Right lung (tissue), 10 donors: ENCODE measurements at places on chromosomes 1 and 21.
A peak's percentile ranks its signal among the peaks of the same experiment; 100 is the strongest.

DNA sequence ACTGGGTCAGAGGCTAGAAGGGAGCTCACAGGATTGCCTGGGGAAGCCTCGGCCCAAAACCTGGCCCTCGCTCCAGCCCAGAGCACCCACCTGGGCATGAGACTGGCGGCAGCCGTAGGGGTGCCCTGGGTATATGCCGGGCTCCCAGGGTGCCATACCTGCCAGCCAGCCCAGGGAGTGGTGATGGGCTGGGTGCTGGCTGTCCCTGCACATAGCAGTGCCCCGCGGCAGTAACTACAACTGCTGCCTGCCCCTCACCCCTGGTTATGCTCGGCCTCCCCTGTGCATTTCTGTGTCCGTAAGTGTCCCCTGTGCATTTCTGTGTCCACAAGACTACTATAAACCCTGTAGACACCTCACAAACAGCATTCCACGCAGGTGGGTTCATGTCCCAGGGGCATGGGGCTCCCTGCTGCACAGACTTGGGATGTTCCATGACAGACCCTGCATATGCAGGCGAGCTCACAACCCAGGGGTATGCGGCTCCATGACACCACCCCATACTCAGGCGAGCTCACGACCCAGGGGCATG, 5.8 kb upstream of the SPATC1L start:
- DNase-seq = no peak

- no peak for DNase-seq
Observed at GRCh38 chr1:234989019-234989418, 139.6 kb downstream of the TOMM20 start.

- DNase-seq = no peak
Observed at GRCh38 chr1:204588826-204589225, 72.6 kb downstream of the MDM4 start.

DNA sequence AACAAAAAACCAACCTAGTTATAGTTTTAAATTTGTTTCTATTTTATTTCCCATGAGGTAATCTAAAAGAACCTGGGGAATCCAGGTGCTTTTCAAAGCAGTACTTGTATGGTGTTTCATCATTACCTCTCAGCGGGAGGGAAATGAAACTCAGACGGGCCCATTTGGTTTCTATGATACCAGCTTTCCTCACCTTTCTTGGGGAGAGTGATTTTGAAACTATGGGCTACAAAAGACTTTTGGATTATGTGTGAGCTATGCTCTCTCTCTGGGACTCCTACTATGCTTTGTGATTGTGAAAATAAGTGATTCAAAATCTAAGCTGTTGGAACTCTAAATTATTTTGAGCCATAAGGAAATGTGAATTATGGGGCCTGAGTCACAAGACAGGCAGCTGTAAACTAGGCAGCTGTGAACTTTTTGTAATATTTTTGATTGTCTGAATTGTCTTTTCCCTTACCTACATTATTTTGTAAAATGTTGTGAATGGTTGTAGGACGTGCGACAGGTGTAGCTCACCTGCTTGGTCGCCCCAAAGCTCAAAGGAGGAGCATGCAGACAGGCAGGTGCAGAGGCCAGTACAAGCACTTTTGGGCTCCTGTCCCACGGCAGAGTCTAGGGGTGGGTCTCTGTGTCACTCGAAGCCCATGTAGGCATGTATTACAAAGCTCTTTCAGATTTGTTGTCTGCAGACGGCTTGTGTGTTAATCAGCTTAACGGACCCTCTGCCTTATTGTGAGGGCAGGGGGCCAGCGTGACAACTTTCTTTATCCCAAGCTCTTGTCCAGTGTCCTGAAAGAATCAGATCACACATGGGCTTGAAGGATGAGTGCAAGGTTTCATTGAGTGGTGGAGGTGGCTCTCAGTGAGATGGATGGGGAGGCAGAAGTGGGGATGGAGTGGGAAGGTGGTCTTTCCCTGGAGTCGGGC, 64.8 kb upstream of the BACH1 start:
- no peak for DNase-seq

GRCh38 chr1:26530410-26530894, 891 bp downstream of the RPS6KA1 start:
- DNase-seq = no peak

- DNase-seq = peak; percentile 64
Observed at GRCh38 chr1:42674214-42674613, 8.0 kb upstream of the YBX1 start.

DNA sequence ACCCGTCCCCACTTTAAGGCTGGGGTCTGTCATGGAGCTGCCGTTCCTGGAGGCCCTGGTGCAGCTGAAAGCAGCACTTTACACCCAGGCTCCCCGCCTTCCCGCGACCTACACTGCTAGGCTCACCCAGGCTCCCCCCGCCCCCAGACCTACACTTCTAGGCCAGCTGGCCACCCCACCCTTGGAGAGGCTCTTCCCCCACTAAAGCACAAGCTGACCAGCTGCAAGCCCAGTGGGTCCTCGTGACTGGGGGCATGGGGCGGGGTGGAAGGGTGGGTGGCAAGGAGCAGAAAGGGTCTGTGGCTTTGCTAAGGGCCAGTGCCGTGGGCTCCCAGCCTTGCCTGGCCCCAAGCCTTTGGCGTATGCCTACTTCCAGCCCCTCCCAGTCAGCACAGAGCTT, 9.7 kb upstream of the ARHGEF16 start:
- DNase-seq = no peak

DNA sequence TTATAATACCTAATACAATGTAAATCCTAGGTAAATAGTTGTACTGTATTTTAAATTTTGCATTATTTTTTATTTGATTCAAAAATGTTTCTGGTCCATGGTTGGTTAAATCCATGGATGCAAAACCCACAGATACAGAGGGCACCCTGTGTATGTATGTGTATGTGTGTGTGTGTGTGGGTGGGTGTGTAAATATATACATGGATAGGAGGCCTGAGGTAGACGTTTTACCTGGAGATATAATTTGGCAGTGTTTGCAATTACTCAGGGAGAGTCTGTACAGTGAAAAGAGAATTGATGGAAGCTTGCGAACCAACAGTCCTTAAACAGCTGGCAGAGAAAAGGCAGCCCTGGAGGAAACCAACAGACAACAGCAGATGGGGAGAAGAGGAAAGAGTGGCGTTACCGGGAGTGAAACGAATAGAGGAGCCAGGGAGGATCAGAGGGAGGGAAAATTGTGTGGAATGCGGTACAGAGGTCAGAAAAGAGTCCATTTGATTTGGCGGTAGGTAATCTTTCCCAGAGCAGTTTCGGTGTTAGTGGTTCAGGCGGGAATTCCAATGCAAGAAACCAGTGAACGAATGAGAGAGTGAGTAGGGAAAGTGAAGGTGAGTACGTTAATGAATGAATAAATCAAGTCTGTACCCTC, 47.9 kb upstream of the NBL1 start:
- no peak for DNase-seq

- DNase-seq = no peak
Observed at GRCh38 chr1:169072945-169073725, 33.4 kb upstream of the ATP1B1 start.

GRCh38 chr1:55611123-55611522, 396.0 kb upstream of the USP24 start:
- no peak for DNase-seq

DNA sequence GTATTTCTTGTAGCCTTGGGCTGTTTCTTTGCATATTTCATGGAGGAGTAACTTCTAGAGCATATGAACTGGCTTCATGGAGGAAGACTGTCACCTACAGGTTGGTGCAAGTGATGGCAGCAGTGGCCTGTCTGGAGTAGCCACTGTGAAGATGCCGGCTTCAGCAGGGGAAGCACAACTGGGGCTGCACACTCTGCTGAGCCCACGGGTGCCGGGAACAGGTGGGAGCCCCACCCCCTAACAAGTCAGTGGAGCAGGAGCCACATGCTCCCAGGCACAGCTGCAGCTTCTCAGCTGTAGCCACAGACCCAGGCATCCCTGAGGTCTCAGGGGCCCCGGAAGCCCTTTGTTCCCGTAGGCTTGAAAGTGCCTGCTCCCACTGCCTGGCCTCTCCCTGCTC, 43.2 kb upstream of the C1orf185 start:
- DNase-seq = no peak

- no peak for DNase-seq
Observed at GRCh38 chr1:92329347-92330129, 30.7 kb downstream of the RPAP2 start.

GRCh38 chr21:43585924-43586413, 73.3 kb downstream of the HSF2BP start:
- peak; percentile 87 for DNase-seq

GRCh38 chr1:119808491-119808890, 2.8 kb downstream of the REG4 start:
- no peak for DNase-seq

DNA sequence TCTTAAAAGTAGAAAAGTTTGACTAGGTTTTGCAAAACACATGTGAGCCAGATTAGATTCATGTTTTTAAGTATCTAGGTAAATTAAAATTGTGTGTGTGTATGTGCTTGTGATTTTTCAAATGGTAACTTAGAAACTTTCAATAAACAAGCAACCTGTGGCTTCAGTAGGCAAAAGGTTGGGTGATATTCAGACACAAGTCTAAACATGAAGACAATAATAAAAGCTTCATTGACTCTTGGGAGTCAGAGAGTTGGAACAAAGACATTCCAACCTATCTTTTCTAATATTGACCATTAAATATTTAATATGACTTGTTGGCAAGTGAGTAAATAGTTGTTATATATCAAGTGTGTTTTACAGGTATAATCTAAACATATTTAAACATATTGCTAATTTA, 1049.6 kb upstream of the ADGRL4 start:
- no peak for DNase-seq

DNA sequence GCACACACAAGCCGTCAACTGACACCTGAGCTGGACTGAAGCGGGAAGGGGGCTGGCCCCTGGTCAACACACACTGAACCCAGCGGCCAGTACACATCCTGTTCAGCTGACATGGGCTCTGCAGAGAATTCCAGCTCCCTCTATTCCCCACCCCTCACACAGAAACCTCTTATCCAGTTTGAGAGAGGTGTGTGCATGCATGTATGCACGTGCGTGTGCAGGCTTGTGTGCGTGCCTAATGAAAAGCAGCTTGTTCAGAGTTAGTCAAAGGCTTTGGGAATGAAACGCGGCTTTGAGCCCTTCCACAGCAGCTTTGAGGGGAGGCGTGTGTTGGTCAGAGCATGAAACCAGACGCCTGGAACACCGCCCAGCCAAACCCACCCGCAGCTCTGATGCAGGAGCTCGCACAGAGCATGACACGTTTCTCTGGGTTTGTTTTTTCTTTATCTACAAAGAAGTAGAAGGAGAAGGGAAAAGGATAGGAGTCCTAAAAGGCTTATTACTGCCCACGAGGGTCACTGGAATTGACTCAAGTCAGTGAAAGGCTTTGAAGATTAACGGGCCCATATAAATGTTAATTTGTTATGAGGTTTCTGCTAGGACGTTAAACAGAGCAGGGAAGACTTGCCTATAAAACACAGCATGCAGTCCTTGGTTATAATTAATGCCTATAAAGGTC, 184.2 kb downstream of the ETS2 start:
- peak; percentile 83 for DNase-seq

- DNase-seq = no peak
Observed at GRCh38 chr1:201080135-201080534, 32.1 kb downstream of the CACNA1S start.

DNA sequence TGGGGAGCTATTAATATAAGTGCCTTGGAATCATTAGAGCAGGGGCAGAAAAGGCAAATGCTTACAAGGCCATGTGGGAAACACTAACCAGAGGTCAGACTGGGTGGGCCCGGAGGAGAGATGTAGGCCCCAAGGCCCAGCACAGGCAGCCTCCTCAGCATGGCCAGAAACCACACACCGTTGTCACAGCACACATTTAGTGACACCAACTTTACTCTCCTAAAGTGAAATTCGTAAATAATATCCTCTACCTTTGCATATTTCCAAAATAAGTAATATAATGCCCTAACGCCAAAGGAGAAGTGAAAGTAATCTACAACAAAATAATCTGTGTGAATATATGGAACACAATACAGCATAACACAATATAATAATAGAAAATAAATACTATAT, 62.6 kb downstream of the KIF21B start:
- DNase-seq = no peak

- peak; percentile 67 for DNase-seq
Observed at GRCh38 chr1:205977402-205978014, 25.7 kb downstream of the RAB7B start.

DNA sequence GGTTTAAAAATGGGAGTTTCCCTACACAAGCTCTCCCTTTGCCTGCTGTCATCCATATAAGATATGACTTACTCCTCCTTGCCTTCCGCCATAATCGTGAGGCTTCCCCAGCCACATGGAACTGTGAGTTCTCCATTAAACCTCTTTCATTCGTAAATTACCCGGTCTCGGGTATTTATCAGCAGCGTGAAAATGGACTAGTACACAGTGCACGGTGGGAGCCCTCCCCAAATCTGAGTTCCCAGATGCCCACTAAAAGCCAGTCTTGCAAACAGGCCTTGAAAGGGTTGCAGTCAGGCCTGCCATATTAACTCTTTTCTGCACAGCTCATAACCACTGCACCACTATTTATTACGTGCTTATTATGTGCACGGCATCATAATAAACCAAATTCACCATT, 400.9 kb downstream of the PRDM2 start:
- DNase-seq = no peak

GRCh38 chr1:156704930-156705320, 458 bp downstream of the CRABP2 start:
- no peak for DNase-seq

DNA sequence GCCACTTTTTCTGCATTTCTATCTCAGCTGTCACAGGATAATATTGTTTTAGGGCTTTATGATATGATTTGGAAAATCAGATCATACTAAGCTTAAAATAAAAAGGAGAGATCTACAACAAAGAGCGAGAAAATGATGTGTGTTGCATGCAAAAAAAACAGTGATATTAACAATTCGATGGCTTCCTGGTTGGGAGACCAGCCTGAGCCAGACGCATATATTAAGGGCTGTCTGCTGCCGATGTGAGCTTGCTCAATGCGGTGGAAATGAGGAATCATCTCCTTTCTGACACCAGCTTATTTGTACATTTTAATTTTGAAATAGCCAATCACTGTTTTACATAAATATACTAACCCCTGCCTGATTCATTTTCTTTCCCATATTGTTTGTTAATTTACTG, 862.6 kb downstream of the USP25 start:
- no peak for DNase-seq

DNA sequence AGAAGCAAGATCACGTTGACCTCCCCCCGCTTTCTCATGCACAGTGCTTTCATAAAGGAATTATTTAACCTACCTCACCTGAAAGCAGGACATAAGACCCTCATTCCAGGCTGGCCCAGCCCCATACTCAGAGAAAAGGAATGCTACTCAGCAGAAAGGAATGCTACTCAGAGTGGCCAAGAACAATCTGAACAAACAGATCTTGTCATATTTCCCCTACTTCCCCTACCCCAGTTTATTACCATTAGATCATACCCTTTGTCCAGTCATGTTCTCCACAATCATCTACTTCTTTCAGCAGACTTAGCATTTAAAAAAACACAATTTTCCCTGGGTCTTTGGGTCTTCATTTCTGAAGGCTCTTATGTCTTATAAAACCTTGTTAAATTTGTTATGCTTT, 89.8 kb downstream of the SLC16A1 start:
- DNase-seq = no peak
